Kidney (tissue), 22 donors: ENCODE measurements at places on chromosomes 11 and 22. TPM values are rescaled to one million over a fixed set of nuclear protein-coding genes. Genes with fewer than 3 reads are reported as not detected.

ART1 gene
- 0.31 TPM for total RNA-seq

CDC42EP2 gene
- total RNA-seq: 13.7 TPM

VSIG2 gene
- 3.9 TPM for total RNA-seq

DNA sequence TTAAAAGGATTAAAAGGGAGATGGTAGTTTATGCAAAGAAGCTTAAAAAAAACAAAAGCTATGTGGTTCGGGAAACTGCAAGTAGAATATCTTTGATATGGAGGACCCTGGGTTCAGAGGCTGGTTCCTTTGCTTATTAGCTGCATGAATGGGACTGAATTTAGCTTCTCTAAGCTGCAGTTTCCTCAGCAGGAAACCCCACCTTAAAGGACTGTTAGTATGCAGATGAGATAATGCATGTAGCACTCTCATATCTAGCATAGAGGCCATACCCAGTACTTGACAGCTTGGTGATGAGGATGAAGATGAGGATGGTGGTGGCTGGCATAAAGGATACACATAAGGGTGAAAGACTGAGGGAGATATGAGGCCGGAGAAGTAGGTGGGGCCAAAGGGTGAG is 134.6 kb downstream of the RRAS2 start:
- no peaks in the 10 kb centered on the region for H3K27me3 ChIP-seq
- H3K36me3 ChIP-seq: no peaks in the 10 kb centered on the region
- no peak overlapping the region for H3K4me3 ChIP-seq
- H3K27ac ChIP-seq: no peak overlapping the region
- no peak for DNase-seq

- H3K4me3 ChIP-seq: no peak overlapping the region
- H3K27me3 ChIP-seq: no peaks in the 10 kb centered on the region
- H3K36me3 ChIP-seq: no peaks in the 10 kb centered on the region
- no peak overlapping the region for H3K27ac ChIP-seq
- DNase-seq: no peak
Measured at GRCh38 chr11:91163619-91164451, 941.0 kb upstream of the CHORDC1 start.

GRCh38 chr11:61972112-61972671 is 4.8 kb upstream of the FTH1 start:
- peak overlapping the region; percentile 94 for H3K27ac ChIP-seq
- H3K4me1 ChIP-seq: peaks cover 54% of the 10 kb centered on the region
- H3K27me3 ChIP-seq: no peaks in the 10 kb centered on the region
- no peaks in the 10 kb centered on the region for H3K36me3 ChIP-seq
- peak overlapping the region; percentile 45 for H3K4me3 ChIP-seq
- DNase-seq: no peak

DNA sequence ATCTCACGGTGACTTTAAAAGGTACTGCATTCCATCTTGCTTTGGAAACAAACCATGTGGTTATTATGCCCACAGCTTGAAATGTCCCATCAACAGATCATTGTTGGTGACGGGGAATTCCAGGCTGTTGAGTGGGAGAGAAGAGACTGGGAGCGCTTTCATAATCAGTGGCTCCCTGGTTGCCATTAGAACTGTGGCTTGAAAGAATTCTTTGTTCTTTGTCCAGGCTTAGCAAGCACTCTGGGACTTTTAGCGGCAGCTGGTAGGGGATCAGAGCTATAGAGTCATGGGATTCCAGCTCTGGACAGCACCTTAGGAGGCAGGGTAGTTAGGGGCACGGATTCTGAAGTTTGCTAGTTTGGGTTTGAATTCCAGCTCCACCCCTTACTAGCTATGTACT is 22.0 kb downstream of the MMP20 start:
- no peak for DNase-seq
- no peaks in the 10 kb centered on the region for H3K27me3 ChIP-seq
- H3K36me3 ChIP-seq: no peaks in the 10 kb centered on the region

DNA sequence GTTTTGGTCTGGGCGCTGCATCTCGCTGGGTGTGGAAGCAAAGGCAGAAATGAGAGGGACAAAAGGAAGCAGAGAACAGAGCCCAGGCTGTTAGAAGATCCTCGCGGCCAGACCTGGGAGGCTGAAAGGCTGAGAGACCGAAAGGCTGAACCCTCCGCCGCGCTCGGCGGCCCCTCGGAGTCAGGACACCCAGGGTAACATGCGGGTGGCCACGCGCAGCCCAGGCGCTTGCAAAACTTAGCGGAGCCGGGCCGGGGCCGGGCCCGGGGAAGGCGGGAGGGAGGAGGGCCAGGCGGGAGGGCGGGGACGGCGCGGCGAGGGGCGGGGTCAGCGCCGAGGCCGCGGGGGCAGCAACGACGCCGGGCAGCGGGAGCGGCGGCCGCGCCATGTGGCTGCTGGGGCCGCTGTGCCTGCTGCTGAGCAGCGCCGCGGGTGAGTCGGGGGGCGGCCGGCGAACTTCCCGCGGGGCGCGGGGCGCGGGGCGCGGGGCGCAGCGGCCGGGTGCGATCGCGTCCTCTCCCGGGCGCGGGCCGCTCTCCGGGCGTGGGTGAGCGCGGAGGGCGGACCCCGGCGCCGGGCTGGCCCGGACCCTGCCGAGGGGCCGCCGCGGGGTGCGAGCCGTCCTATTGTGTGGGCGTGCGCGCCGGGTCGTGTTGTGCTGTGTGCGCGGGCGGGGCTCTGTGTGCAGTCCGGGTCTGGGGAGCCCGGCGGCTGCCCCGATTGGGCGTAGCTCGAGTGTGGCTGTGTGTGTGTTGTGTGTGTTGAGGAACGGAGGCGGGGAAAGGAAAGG is at the start of gene LDLRAD3:
Gene LDLRAD3, plus strand, starts transcription at position 350 of the 790 bp plus-strand sequence. Its CDS starts 37 bp downstream, at position 387.
- peak; percentile 91 for DNase-seq
- peak within 1 kb of the TSS; percentile 46 for H3K4me3 ChIP-seq

DNA sequence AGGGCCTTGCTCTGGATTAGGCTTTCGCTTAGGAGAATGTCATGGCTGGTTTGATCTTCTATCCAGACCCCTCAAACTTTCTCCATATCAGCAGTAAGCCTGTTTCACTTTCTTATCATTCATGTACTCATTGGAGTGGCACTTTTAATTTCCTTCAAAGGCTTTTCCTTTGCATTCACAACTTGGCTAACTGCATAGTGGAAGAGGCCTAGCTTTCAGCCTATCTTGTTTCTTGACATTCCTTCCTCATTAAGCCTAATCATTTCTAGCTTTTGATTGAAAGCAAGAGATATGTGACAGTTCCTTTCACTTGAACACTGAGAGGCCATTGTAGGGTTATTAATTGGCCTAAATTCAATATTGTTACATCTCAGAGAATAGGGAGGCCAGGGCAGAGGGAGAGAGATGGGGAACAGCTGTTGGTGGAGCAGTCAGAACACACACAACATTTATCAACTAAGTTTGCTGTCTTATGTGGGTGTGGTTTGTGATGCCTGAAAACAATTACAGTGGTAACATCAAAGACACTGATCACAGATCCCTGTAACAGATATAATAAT is 37.7 kb upstream of the APOBEC3A start:
- H3K4me3 ChIP-seq: no peak overlapping the region
- no peaks in the 10 kb centered on the region for H3K36me3 ChIP-seq
- no peaks in the 10 kb centered on the region for H3K4me1 ChIP-seq
- no peak overlapping the region for H3K27ac ChIP-seq
- H3K27me3 ChIP-seq: no peaks in the 10 kb centered on the region

- H3K27ac ChIP-seq: no peak overlapping the region
- no peak overlapping the region for H3K4me3 ChIP-seq
- H3K36me3 ChIP-seq: no peaks in the 10 kb centered on the region
- no peak for DNase-seq
- H3K4me1 ChIP-seq: peaks cover 13% of the 10 kb centered on the region
Measured at GRCh38 chr22:21855676-21856075, 11.8 kb downstream of the MAPK1 start.

DNA sequence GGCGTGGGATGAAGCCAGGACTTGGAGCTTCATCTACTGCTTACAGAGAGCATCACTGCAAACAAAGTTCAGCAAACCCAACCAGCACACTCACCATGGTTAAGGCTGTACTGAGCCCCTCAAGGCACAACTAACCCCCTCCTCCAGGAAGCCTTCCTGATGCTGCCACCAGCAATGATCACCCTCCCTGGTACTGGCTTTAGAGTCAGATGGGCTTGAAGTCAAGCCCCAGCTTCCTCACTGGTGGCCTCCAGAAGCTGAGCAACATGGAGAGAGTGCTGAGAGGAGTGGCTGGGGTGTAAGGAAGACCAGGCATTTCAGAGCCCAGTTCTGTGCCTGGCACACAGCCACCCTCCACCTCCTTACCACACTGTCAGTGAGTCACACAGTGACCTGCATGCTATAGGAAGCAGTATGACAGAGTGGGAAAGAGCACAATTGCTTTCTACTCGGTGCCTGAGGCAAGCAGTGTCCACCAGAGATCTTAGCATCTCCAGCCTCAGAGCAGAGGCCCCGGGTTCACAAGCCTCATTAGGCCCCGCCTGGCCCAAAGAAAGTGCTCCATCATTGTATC is 24.7 kb upstream of the BAIAP2L2 start:
- DNase-seq: peak; percentile 22
- no peak overlapping the region for H3K27ac ChIP-seq
- H3K27me3 ChIP-seq: no peaks in the 10 kb centered on the region
